ENCODE measurements at places on chromosomes 7 and 10.
A peak's percentile ranks its signal among the peaks of the same experiment; 100 is the strongest.

DNA sequence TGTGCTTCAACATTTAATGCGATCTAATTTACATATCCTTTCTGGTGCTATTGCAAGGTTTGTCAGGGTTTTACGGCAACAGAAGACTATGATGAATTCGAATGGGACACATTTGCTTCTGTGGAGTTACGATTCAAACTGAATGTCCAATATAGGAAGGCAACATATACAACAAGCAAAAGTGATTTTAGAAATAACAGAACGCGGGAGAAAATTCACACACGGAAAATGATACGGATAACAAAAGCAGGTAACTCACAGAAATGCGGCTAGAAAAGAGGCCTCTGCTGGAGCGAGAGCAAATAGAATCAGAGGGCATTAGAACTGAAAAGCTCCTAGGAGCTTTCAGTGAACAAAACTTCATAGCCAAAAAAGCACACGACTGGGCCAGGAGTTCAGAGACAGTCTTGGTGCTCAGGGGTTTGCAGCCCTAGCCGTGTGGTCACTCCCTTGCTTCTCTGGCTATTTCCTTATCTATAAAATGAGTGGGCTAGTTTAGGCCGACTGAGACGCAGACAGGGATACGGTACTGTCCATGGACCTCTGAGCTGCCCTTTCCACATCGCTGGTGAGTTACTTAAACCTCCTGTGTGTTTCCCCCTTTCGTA, 557 bp upstream of the TAX1BP1 start:
- DNase-seq, result no peak

GRCh38 chr10:86661161-86662025, 6.9 kb upstream of the LDB3 start:
- DNase-seq, result peak; percentile 22

- DNase-seq, result no peak
These were observed 62.8 kb downstream of the ADARB2 start for GRCh38 chr10:1674501-1674900.

- no peak for DNase-seq
These were observed 59.9 kb downstream of the MKX start for GRCh38 chr10:27685681-27686080.

DNA sequence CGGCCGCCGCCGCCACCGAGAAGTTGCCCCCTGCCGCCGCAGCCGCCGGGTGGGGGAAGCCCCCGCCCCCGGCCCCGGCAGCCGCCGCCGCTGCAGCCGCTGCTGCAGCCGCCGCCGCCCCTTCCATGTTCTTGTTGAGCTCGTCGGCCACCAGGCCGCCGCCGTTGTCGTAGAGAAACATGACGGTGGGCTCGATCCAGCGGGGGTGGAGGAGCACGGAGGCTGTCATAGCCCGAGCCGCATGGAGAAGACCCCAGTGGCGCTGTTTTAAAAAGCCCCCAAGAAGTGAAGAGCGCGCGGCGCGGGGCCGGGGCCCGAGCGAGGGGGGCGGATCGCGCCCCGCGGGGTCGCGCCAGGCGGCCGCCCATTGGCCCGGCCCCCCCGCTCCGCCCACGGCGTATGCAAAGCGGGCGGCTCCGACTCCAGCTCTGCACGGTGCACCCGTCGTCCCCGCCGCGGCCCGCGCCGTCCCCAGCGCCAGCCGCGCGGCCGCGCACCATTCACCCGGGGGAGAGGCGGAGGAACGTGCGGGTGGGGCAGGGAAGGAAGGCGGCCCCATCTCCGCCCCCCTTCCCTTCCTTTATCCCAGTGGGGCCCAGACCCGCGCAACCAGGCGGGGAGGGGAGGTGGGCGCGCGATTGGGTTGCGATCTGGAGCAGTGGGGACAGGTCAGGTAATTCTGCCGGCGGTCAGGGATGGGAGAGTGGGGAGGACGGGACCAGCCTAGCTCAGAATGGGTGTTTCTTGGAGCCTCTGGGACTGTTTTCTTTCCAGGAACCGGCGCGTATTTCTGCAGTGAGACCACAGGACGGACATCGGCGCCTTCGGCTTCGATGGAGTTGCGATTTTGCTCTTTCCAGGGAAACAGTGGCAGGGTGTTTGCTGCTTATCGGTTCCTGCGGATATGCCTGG, at the start of gene HOXA13:
Gene HOXA13 (minus strand): TSS at position 243 of the 912 bp plus-strand sequence. CDS start 14 bp downstream, at position 229.
- peak; percentile 64 for DNase-seq

GRCh38 chr10:131070856-131071255, 240.7 kb downstream of the TCERG1L start:
- DNase-seq, result no peak

DNA sequence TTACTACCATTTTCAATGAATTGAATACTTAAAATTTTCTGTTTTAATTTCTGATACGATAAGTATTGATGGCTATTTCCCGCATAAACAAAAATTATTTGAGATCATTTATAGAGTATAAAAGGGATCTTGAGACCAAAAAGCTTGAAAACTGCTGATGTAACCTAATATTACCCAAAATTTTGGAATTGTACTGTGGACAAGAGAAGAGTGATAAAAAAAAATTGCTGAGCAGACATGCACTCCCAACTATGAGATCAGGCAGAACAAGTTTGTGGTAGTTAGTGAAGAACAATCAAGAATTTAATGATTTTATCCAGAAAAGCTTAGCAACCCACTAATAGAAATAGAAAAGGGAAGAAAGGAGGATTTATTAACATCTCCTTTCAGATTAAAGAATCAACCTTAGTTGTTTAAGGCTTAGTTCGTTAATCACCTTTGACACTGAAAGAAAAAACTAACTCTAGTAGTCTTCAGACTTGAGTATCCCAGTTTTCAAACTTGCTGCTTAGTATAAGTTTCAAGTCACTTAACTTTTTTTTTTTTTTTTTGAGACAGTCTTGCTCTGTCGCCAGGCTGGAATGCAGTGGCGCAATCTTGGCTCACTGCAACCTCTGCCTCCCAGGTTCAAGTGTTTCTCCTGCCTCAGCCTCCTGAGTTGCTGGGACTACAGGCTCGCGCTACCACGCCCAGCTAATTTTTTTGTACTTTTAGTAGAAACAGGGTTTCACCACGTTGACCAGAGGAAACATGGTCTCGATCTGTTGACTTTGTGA, 50.6 kb upstream of the ZC3HAV1 start:
- DNase-seq, result no peak

GRCh38 chr7:66145400-66146104, 30.9 kb downstream of the CRCP start:
- no peak for DNase-seq

GRCh38 chr7:132429181-132429580, 147.1 kb downstream of the PLXNA4 start:
- no peak for DNase-seq

GRCh38 chr7:120760050-120760449, 97.9 kb downstream of the TSPAN12 start:
- no peak for DNase-seq

DNA sequence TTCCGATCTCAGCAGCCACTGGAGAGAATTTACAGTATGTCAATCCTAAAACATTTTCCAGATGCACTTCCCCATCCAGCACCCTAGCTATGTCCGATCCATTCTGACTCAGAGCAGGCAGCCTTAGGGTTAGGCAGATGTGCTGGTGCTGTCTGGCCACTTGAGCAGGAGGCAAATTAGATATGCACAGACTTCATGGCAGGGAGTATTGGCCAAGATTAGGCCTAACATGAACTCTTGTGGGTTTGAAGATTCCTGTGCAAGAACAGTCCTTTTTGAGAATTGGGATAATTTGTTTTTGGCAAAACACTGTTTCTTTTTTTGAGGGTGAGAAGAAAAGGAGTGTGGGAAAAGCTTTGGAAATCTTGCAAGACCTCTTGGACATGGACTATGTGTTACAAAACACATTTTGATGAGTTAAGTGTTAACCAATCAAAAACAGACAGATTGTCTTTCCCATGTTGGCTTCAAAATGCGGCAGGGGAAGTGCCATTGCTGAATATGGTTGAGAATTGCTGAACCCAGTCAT, 218.6 kb upstream of the INHBA start:
- no peak for DNase-seq

- no peak for DNase-seq
These were observed 124.4 kb downstream of the ADARB2 start for GRCh38 chr10:1612908-1613307.

- no peak for DNase-seq
These were observed 109.0 kb upstream of the PLXNA4 start for GRCh38 chr7:132685277-132685676.

DNA sequence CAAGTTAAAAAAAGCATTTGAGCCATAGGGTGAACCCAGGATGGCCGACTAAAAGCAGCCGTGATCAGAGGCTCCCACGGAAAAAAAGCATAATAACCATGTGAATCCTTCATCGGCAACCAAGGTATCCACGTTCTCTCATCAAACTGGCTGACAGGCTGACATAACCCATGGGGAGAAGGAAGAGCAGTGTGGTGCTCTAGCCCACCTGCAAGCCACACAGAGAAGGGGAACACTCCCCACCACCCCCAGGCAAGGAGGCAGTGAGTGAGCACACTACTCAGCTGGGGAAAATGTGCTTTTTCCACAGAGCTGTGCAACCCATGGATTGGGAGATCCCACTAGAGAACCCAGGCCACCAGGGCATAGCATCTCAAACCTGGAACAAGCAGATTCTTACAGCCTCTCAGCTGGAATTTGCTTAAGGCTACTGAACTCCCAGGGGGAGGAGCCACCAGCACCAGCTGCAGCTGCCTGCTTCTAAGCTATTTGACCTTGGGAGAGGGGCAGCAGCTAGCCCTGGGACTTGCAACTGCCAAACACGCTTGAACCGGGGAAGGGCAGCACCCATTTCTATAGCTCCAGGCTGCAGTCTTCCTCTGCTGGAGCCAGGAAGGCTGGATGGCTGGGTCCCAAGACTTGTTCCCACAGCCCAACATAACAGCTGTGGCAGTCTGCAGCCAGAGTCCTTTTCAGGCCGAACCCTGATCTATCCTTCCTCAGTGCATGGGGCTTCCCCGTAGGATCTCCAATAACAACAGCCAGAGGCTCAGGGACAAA, 178.2 kb upstream of the NRG3 start:
- peak; percentile 55 for DNase-seq

DNA sequence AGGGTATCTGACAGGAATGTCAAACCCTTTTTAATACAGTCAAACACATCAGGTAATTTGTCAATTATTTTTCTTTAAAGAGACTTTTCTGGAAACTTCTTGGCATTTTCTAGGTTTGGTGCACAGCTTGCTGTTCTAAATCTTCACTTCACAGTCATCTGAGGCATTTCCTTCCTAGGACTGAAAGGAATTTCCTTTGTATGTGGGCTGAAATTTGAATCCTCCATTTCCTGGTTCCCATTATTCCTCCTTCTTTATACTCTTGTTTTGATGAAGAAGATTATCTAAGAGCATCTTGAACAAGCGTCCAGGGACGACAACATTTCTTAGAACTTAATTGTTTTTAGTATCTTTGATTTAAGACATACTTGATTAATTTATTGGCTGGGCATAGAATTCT, 24.9 kb downstream of the CALD1 start:
- no peak for DNase-seq

GRCh38 chr7:107150375-107151073, 18.3 kb upstream of the HBP1 start:
- DNase-seq, result peak; percentile 72

DNA sequence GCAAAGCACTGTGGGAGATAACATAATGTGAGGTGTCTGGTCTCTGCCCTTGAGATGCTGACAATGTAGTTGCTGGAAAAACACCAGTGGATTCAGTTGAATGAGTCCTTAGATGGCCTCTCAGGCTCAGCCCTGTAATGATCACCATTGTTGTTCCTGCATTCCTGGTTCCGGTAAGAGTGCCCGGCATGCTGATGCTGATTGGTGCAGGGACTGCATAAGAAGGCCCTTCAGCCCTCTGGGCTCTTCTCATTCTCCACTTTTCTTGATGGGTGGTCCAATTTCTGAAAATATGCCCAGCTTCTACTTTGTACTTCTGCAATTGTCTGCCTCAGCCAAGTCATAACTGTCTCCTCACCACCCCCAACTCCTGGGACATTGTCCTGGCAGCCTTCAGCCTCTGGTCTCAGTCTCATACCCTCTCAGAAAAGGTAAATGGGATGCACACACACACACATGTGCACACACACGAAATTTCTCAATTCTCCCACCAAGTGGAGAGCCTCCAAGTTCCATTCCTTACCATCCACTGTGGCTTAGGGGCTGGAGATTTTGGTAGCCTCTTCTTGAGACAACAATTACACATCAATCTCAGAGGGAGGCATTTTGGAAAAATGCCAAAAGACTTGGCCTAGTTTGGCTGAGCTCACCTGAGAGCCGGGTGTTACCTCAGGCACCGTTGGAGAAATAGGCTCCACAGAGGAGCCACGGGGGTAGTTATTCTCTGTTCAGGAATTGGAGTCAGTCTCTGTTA, 314.9 kb downstream of the RPS24 start:
- no peak for DNase-seq

DNA sequence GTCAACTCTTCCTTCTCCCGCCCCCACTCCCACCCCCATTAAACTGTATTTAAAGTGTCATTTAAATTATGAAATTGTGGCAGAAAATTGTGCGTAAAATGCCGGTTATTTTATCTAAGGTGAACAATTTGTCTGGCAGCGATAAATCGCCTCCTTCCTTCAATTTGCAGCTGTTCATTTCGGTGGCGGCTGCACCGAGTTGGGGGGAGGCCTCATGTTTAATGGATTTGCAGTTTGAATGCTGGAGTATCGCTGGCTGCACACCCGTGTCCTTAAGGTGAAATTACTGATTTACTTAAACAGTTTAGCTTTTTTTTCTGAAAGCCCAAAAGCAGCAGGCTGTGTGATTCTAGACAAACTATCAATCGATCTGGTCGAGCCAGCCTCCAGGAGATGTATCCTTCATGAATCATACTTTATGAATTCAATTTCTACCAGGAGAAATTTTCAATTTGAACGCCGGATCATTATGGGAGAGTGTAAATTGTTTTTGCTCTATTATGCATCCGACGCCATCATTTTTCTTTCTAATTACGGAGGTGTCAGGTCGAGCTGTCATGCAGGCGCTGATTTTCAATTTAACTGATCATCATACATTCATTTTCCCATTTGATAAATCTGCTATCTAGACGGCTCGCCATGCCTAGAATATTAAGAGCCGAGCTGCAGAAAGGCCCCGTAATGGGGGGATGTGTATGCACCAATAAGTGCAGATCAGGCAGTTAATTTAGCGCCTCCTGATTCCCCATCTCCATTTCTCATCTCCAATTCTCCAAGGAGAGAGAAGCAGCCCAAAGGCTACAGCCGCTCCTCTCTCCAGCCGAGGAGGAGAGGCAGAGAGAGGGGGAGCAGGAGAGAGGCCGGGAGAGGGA, 6.5 kb downstream of the UNCX start:
- DNase-seq, result peak; percentile 68

DNA sequence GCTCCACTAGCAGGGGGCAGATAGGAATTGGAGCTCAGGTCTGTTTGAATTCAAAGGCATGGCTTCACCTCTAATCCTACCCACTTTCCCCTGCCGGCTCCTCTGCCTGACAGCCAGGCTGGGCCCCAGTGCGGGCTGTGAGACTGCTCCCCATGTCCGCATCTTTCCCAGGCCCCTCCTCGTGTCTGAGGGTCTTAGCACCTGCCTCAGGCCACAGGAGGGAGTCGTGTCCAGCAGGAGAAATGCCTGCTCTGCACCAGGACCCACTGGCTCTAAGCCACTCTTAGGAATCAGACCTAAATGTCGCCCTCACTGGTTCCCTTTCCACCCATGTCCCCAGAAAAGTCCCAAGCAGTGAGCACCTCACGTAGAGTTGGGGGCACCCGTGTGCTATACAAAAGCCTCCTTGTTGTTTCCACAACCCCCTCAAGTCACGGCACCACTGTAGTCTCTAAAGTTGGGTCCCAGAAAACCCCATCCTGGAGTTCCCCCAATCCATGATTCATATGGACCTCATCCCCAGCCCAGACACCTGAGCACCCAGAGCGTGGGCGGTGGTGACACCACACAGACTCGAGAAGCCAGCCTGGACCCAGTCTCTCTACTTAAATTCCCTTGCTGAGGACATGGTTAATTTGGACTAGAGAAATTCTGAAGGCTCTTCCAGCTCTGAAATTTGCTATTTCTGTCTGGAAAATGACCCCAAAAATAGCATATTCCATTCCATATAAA, 466.4 kb upstream of the ZMIZ1 start:
- DNase-seq, result no peak
